NCI-H1105 (cell line): ENCODE measurements at places on chromosomes 1 and 21.

DNA sequence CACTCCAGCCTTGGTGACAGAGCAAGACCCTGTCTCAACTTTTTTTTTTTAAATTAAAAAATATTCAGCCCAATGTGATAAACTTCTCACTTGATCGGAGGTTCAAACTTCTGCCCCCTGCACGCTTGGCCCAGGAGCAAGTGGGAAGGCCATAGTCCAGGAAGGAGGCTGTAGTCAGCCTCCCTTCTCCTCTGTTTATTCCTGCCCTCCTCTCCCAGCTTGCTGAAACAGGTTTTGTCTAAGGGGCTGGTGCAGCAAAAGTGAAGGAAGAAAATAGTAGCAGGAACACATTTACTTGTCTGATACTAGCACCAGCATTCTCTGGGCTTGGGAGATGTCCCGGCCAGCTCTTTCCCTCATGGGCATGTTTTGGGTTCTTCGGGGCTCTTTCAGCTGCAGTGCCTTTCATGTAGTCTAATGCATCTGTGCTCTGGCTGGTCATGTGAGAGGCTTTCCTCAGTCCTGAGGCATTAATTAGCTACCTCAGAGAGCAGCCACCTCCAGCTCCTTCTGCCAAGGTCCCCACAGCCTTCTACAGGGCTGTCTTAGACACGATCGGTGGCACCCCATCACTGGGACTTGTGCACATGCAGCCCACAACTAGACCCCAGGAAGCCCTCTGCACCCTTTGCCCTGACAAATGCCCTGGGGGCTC, 12.9 kb downstream of the SLC44A3 start:
- no peak for DNase-seq

GRCh38 chr1:174269989-174270651, 110.8 kb downstream of the RABGAP1L start:
- no peak for DNase-seq

DNA sequence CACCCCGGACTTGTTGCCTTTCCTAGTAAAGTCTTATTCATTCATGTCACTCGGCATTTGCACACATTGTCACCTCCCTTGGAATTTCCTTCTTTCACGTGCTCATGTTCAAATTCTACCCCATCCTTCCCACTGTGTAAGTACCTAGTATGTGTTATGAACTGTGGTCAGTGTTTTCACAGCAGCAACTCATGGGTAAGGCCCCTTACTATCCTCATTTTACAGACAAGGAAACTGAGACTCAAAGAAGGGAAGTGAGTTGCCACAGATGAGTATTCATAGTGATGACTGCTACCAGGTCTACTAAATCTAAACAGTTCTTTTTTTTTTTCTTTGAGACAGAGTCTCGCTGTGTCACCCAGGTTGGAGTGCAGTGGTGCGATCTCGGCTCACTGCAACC, 10.5 kb downstream of the CITED4 start:
- no peak for DNase-seq

- no peak for DNase-seq
These were observed 12.3 kb downstream of the CCDC185 start for GRCh38 chr1:223405507-223405906.

DNA sequence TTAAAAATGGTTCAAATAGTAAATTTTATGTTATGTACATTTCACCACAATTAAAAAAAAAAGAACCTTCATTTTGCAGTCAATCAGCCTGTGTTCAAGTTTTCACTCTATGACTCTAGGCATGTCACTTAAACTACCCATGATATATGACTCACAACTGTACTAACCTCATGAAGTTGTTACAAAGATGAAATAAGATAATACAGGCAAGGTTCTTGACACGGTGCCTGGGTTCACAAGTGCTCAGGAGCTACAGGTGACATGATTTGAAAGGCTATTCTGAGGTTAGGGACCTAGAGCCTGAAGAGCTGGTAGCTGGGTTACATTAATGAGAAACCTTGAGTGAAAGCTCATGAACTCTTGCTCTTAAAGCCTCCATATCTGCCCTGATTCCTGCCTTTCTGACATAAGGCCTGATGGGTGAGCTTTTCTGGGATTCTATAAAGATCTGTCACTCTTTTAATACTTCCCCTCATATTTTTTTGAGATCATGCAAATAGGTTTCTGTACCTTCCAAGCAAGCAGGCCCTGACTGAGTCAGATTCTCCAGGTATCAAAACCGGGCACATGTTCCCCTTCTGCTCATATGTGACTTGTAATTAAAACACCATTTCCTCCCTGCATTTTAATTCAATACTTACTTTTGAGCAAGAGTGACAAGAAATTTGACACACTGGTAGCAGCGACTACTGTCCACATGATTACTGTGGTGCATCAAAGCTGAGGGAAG, 34.0 kb downstream of the PCSK9 start:
- DNase-seq: no peak
